ENCODE measurements at places on chromosomes 16 and 17. TPM values are rescaled to one million over a fixed set of nuclear protein-coding genes. Genes with fewer than 3 reads are reported as not detected.

SLC13A2 gene
- total RNA-seq = 0.20 TPM

ASPSCR1 gene
- total RNA-seq = 19.2 TPM

OR4D1 gene
- total RNA-seq = not detected

SKAP1 gene
- total RNA-seq = 0.89 TPM

CDH8 gene
- 5.6 TPM for total RNA-seq

CES5A gene
- total RNA-seq = not detected

HCRT gene
- total RNA-seq = not detected

- peak; percentile 86 for DNase-seq
Measured at GRCh38 chr17:74250324-74250995, 23.6 kb upstream of the DNAI2 start.

DNA sequence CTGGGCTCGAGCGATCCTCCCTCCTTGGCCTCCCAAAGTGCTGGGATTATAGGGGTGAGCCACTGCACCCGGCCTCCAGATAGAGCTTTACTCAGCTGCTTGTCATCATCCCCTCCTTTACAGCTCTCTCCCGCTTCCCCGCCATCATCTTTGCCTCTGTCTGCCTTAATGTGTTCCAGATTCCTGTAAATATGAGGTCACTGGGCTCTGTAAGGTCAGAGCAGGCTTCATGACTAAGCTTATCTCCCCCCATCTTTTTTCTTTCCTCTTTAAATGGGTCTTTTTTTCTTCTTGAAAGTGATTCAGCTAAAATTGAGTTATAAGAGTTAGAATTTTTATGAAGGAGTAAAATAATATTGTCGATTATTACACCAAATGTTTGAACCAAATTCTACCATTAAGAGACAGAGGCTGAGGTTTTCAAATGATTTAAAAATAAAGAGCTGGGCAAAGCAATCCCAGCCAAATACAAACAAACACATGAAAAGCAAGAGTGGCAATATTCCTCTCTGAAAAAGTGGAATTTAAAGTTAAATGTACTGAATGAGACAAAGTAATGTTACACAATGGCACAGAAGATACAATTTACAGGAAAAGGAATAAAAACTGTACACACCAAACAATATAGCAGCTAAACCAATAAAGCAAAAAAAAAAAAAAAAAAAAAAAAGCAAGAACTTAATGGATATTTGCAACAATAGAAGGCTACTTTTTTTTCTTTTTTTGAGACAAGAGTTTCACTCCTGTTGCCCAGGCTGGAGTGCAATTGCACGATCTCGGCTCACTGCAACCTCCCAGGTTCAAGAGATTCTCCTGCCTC, 62.1 kb downstream of the CRISPLD2 start:
- peak; percentile 62 for DNase-seq

DNA sequence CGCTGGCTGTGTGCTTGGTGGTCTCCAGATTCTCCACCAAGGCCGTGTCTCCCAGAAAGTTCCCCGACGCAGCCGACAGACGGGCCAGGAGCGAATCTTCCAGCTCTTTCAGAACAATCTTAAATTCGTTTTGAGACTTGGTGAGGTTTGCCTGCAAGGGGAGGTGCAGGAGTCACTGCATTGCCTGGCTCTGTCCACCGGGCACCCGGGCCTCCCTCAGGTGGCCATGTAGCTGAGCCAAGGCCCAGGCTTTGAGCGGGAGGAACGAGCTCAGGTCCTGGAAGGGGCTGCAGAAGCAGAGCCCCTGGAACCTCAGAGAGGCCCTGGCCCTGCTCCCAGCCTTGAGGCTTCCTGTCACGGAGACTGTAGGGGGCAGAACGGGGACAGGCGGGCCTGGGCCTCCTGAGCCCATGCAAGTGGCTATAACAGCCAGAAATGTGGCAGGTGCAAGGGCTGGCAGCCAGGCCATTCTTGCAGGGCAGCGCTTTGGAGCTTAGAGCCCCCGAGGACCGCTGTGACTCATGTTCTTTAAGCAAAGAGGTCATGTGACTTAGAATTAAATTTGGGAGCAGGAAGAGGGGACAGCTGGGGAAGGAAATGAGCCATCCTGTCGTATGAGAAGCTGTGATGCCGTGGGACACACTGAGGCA, 72.4 kb downstream of the PGS1 start:
- DNase-seq = no peak

DNA sequence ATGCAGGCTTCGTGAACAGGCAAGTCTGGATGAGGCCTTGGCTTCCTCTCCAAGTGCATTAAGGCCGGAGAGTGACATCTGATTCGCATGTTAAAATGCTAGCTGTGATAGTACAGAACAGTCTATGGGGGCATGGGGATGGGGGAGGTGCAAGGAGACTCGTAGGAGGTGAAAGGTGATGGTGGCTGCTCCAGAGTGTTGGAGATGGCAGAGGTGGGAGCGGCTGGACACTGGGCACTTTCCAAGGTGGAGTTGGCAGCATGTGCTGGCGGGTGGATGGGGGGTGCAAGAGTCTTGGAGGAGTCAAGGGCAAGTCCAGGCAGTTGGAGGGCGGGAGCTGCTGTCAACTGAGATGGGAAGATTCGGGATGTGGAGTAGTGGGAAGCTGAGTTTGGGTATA, 350.9 kb upstream of the TNRC6C start:
- no peak for DNase-seq

DNA sequence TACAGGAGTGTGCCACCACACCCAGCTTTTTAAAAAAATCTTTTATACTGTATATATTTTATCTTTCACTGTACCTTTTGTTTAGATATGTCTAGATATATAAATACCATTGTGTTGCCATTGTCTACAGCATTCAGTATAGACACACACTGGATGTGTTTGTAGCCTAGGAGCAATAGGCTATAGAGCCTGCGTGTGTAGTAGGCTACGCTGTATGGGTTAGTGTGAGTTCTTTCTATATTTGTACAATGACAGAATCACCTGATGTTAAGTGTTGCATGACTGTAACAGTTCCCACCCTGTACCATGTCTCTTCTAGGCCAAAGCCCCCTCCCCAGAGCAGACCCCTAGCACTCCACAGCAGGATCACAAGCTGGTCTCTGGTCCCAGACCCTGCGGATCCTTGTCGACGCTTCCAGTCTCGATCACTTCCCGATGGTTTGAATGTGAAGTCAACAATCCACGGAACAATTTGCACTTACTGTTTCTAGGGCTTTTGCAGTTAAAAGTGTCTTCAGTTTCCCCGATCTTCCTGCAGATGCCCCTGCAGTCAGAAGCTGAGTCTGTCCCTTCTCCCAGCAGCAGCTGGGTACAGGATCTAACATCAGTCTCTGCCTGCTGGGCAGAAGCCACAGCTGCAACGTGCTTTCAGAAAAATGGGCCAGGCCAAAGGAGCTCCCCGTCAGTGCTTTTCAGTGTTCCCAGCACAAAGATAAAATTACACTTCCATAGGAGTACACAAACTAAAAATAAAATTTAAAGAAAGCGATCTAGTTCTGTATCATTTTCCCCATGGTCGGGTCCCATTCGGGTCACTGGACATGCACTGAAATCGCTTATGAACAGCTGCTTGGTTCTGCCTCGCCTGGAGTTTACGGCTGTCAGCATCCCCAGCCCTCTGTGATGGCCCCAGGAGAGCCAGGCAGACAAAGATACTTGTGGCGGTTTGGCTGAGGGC, 35.4 kb downstream of the ADAM11 start:
- no peak for DNase-seq

GRCh38 chr16:72791786-72792185, 256.1 kb downstream of the ZFHX3 start:
- no peak for DNase-seq

- no peak for DNase-seq
Measured at GRCh38 chr17:78650093-78650715, 73.0 kb upstream of the DNAH17 start.

DNA sequence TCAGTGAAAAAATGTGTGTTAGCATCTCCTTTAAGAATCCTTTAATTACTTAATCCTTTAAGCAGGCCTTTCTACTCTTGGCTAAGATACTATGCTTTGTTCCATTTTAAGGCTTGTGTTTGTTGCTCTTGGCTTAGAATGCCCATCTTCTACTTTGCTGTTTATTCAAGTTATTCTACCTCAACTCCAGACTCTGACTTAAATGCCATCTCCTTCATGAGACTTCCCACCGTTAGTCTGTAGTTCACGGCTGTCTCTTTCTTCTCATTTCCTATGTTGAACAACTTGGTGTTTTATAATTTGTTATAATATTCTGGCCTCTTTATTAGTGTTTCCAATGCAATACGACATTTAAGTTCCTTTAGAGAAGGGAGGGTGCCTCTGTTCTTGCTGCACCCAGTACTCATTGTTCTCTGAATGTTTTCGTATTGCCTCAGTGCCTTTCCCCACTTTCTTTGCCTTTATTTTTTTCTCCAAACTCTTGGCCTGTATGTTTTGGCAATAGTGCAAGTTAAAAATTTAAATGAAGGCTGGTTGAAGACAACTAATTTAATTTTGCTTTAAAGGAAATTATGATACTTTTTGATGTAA, 6.1 kb upstream of the KRT10 start:
- no peak for DNase-seq

GRCh38 chr16:21641916-21642315, 10.5 kb downstream of the IGSF6 start:
- DNase-seq = no peak

GRCh38 chr17:63682981-63683380, 16.9 kb downstream of the LIMD2 start:
- no peak for DNase-seq

GRCh38 chr16:89720813-89721545, at the start of the genes VPS9D1 and ZNF276:
VPS9D1 (minus strand) TSS chr16:89720898; CDS start chr16:89720861, 37 bp downstream.
ZNF276 (plus strand) TSS chr16:89721537; CDS start chr16:89721641, 104 bp downstream.
- peak; percentile 56 for DNase-seq

DNA sequence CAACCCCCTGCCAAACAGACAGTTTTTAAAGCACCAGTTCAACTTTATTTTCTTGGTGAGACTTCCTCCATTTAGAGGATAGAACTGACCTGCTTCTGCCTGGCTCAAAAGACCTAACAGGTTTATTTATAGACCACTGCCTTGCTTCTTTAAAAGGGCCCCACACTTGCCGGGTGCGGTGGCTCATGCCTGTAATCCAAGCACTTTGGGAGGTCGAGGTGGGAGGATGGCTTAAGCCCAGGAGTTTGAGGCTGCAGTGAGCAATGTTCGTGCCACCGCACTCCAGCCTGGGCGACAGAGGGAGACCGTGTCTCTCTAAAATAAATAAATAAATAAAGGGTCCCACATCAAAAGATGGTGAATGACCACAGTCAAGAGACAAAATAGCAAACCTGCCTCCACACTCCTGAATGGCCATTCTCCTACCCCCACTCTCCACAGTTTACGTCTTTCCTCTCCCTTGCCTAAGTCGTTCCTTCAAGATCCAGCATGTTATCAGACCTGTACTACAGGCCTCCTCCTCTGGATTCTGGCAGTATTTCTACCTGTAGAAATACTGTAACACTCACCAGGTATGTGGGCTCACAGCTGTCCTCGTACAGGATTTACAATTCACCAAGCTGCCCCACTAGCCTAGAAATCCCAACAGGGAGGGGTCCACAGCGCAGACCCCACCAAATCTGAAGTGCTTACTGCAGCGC, 95.6 kb downstream of the SMG6 start:
- no peak for DNase-seq

- no peak for DNase-seq
Measured at GRCh38 chr17:33121272-33121671, 129.6 kb downstream of the SPACA3 start.

DNA sequence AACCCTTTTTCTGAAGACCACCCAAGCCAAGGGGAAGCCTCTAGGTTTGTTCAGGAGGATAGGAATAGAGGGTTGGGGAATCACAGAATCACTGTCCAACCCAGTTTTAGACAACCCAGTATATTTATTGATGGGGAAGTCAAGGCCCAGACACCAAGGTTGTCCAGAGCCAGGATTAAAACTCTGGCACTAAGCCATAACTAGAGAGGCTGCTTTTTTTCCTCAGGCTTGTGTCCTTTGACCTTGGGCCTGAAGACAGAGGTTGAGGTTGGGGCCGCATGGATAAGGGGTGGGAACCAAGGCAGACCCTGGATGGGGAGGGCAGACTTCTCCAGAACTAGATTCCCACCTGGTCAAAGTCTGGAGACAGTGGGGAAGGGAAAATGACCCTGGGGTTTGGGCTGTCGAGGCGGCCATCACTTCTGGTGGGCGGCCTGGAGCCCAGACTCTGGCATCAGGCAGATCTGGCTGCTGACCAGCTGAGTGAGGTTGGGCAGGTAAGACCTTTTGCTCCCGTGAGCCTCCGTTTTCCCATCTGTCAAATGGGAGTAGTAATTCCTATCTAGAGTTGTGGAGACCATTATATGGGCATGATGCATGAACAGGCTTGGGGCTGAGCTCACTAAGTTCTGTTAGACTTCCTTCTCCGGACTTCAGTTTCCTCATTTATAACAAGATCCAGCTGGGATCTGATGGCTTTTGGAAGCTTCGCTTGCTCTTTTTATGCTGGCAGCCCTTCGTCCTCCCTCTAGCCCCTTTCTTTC, 17.9 kb downstream of the IGFBP4 start:
- DNase-seq = peak; percentile 83

- no peak for DNase-seq
Measured at GRCh38 chr17:70369391-70369790, 200.1 kb downstream of the KCNJ2 start.

DNA sequence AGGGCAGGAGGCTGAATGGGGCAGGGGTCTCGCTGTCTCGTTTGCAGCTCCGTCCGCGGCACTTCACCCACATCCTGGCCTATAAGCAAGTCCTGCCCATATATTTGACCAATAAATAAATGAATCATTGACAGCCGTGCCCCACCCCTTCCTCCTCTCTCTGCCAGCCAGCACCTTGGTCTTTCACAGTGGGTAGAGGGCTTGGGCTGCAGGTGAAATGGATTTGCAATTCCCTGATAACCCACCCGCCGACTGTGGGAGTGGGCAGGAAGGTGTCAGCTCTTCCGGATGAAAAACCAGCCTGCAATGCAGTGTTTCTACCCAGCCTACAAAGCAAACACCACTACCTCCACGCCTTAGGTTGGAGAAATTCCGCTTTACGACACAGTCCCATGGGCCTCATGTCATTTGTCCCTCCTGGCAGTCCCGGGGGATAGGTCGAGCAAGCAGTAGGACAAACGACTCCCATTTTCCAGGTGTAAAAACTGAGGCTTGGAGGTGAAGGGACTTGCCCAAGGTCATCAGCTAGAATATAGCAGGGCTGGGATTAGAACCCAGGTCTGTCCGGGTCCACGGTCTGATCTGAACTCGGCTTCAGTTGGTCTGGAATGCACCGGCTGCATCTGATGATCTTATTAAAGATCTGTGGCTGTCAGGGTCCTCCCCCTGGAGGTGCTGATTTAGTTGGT, 79.0 kb downstream of the ABCC1 start:
- no peak for DNase-seq

GRCh38 chr17:6208608-6209180, 138.5 kb downstream of the WSCD1 start:
- no peak for DNase-seq

DNA sequence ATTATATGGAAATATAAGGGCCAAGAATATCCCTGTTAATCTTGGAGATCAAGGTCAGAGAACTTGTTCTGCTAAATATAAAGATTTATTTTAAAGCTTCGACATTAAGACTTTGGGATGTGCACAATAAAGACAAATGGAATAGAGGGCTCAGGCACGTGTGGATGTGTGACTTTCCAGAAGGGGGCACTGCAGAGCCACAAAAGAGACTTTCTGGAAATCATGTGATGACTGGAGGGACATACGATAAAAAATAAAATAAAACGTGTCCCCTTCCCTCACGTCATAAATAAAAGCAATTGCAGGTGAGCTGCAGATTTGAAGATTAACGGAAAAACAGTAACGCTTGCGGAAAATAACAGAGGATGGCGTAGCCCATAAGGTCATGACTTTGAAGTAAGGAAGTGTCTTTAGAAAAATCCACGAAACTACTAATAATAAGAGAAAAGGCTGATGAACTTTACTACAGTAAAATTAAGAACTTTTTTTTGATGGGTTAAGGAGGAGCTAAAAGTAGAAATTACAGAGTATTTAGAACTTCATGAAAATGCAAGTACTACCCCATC, 9.4 kb upstream of the ENGASE start:
- DNase-seq = no peak

Data from skin of body (tissue), 3 donors.